Activated CD4-positive, alpha-beta T cell treated with anti-CD3 and anti-CD28 coated beads, Interleukin-2, amount 50 U/mL, for 24 hours (primary cell): ENCODE measurements at places on chromosomes 2 and 18.

DNA sequence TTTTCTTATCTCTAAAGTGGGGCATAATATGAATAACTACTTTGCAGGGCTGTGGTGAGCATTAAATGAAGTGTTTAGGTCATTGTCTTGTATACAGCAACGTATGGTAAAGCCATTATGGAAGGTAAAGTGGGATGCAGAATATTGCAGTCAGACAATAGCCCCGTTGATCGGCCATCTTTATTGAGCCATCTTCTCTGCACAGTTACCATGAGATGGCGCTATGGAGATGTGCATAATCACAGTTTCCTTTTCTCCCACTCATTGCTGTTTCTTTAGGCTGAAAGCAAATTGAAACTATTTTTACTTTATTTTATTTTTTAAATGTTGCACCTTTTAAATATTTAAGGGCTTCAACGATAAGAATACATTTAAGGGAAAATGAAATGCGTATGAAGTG is 108.9 kb downstream of the THSD7B start:
- DNase-seq = no peak

GRCh38 chr2:80105015-80105640 is 199.4 kb downstream of the LRRTM1 start:
- no peak for DNase-seq

DNA sequence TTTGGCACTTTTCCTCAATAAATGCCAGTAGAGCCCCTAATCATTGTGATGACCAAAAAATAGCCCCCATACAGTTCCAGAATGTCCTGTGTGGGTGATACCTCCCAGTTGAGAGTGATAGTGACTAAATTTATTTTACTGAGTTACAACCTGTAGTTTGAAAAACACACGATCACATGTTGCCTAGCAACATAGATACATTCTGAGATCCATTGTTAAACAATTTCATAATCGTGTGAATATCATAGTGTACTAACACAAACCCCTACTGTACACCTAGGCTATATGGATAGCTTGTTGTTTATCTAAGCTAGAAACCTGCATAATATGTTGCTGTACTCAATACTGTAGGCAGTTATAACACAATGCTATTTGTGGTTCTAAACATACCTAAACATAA is 30.6 kb downstream of the KCMF1 start:
- DNase-seq = no peak

- DNase-seq = no peak
Observed at GRCh38 chr2:106147665-106148064, 46.4 kb downstream of the UXS1 start.

- DNase-seq = no peak
Observed at GRCh38 chr2:155844461-155844860, 488.1 kb downstream of the NR4A2 start.

DNA sequence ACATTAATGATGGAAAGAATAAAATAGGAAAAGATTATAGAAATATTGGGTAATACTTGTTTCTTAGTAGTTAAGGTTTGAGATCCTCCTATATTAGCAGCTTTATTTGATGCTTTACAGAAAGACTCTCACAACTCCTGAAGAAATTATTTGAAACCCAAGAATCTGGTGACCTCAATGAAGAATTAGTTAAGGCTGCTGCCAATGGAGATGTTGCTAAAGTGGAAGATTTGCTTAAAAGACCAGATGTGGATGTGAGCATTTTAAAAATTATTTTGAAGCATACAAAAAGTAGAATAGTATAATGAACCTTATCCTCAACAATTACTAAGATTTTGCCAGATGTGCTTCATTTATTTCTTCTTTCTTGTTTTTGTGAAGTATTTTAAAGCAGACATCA is 59.1 kb downstream of the MIB1 start:
- DNase-seq = no peak

- no peak for DNase-seq
Observed at GRCh38 chr2:224155896-224156295, 116.8 kb upstream of the SERPINE2 start.

DNA sequence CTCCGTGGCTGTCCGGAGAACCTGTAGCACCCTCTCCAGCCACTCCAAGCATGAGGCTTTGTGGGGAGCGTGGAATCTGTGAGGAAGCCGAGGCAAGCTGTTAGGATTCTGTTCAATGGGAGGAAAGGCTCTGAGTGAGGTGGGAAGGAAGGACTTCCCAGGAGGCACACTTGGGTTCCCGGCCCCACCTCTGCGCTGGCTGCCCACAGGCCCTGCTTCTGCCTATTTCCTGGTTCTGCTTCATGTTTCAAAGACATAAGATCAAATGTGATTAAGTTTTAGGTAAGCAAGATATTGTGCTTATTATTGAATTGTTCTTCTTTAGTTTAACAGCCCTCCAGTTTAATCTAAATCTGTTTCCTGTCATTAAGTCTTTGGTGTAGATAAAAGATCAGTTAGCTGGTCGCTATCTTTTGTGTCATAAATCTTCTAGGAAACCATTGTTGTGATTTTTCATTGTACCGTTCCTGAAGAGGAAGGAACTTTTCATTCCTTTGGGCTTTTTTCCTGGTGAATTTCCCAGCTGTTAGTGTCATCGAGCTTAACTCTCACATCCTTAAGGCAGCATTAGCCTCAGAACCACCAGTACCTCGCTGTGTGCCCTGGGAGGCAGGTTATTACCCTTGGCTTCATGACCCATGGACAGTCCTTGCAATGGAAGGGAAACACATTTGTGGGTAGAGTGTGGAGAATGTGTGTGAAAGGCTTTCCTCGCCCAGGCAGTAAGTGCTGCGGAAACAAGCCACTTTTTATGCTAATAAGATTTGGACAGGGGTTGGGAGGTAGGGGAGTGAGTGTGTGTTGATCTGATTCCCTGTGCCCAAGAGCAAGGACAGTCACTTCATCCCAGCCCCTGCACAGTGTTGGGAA is 61.9 kb upstream of the ALPP start:
- DNase-seq = no peak

DNA sequence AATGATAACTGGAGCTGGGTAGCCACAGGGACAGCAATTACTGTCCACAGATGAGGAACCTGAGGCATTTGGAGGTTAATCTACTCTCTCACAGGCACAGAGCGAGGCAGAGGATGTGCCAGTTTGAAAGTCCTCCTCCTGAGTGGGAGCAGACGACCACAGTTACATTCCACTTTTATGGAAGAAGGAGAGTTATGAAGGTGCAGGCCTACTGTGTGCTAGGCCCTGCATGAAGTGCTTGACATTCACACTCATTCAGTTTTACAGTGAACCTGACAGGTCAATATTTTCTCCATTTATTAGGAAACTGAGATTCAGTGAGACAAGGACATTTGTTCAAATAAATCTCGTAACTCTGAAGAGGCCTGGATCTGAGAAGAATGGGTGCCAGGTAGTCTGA is 142.0 kb downstream of the TDRD15 start:
- no peak for DNase-seq

DNA sequence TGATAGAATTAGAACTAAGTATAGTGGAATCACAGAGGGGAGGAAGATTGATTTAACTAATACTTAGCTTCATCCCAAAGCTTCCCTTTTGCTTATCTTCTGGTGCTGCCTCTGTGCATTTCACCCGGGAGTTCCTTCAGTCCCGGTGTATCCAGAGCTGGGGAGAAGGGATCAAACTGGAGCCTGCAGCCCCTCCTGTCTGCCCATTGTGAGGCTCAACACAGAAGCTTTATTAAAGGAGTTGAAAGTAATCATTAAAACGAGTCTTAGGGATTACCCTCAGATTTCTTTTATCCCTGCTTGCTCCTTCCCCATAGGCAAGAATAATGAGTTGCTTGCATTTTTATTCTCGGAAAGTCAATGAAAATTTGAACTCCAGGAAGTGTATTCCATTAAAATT is 739.7 kb upstream of the DDX18 start:
- DNase-seq = no peak

DNA sequence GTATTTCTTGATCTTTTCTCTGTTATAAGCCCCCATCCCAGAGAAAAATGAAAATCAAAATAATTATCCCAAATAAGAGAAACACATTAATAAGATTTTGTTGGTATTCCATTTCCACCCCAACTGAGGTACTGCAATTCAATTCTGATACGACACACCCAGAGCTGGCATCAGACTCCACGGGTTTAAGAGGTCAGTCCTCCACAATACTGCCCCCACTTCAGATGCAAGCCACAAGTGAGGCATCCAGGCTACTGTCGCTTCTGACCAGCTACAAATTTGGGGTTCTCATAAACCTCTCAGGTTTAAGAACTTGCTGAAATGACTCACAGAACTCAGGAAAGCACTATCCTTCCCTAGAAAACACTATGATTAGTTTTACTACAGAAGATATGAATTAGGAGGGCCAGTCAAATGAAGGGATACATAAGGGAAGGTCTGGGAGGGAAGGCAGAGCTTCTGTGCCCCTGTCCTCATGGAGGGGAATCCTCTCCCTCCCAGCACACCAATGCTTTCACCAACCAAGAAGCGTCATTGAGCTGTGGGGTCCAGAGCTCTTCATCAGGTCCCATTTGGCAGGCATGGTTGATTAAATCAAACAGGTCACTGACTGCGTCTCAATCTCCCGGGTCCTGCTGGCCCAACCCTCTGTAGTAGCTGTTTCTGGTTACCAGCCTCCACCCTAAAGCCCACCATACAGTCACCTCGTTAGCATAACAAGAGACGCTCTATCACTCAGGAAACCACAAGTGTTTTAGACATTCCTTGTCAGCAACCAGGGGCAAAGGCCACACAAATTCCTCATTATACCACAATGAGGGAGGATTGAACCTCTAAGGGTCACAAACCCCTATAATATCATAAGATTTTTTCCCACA is 46.2 kb downstream of the IWS1 start:
- DNase-seq = no peak

- no peak for DNase-seq
Observed at GRCh38 chr2:68237976-68238580, 14.3 kb downstream of the PPP3R1 start.

- DNase-seq = no peak
Observed at GRCh38 chr2:138329591-138329990, 172.0 kb upstream of the SPOPL start.

GRCh38 chr2:240252191-240252871 is 111.9 kb upstream of the OTOS start:
- no peak for DNase-seq

- DNase-seq = no peak
Observed at GRCh38 chr2:72511906-72512305, 313.9 kb downstream of the EXOC6B start.

- DNase-seq = no peak
Observed at GRCh38 chr2:231613331-231613662, 20.6 kb downstream of the TEX44 start.

GRCh38 chr2:69180974-69181373 is 168.0 kb downstream of the ANTXR1 start:
- no peak for DNase-seq

DNA sequence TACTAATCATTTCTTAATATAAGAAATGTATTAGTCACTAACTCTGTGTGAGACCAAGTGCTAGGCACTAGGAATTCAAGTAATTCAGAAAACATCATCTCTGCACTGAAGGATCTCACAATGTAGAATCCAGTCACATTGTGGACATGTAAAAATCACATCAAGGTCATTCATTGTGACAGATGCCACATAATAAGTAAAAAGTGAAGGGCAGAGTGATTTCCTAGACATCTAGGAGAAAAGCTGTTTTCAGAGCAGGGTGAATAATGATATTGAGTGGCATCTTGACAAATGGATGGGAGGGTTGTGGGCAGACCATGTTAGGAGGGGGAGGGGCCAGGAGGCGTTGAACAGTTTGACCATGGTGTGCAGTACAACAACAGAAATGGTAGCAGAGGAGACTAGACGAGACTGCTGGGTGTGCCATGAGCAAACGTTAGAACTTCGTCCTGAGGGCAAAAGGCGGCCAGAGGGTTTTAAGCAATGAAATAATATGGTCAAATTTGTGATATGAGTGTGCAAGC is 93.8 kb downstream of the DTNA start:
- no peak for DNase-seq

- DNase-seq = no peak
Observed at GRCh38 chr2:173205375-173205774, 129.7 kb downstream of the MAP3K20 start.

- no peak for DNase-seq
Observed at GRCh38 chr2:169415233-169415748, 53.0 kb upstream of the LRP2 start.

DNA sequence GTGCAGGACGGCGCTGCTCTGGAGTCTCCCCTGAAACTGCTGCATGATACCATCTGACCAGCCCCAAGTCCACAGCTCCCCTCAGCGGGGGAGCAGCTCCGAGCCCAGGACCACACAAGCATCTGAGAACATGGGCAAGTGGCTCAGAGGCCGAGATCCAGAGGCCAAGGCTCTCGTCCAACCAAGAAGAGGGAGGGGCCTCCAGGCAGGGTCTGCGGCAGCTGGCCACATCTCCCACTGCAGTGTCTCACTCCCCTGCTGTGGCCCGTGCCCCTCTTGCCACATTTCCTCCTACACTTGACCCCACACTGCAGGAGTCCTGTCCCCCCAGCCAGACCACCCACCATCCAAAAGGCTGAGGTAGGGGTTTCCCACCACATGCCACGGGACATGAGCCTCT is 50.2 kb downstream of the TFCP2L1 start:
- DNase-seq = no peak

GRCh38 chr2:56382466-56382865 is 198.7 kb downstream of the CCDC85A start:
- no peak for DNase-seq

DNA sequence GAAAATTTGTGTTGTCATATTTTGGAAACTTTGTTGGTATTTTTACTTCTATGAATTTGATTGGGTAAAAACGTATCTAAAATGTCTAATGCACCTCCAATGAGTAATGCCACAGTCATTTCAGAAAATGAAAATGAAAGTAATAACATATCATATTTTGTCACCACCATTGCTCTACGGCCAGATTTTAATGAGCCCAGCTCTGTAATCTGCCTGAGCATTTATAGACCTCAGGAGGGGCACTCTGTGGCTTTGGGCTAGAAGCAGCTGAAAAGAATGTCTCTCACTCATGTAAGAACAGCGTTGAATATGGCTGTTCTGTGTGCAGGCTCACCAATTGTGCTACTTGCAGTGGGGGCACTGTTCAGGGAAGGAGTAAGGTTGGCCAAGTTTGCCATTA is 32.7 kb upstream of the ABCA12 start:
- no peak for DNase-seq

DNA sequence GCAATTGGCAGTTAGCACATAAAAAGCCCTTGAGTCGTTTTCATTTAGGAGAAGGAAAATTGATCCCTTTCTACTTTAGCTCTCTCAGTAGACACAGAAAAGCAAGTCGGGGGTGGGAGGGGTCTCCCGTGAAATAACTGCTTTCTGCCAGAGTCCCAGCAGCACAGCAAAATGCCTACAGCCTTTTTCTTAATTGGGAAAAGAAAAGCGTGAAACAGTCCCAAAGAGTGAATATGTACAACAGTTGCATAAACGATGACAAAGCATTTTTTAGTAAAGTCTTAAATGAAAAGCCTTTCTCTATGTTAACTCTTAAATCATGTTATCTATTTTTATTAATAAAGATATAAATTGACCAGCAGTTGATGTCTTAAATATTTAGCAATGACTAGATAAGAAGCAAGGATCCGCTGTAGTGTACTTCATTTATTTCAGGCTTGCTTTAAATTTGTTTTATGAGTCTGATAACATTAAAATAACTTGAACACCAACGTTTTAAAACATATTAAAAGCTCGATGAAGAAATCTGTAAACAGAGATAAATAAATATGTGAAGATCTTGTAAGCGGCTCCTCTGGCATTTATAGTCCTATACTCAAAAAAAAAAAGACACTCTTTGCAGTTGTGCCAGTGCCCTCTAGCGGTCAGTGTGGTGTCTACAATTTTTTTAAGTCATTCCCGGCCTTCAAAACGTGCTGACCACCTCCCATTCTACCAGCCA is 42.3 kb upstream of the ATIC start:
- no peak for DNase-seq

- DNase-seq = no peak
Observed at GRCh38 chr2:217250013-217250524, 390.2 kb upstream of the TNP1 start.

GRCh38 chr2:7766088-7766722 is 849.0 kb downstream of the RNF144A start:
- DNase-seq = no peak
